Activated T-cell treated with anti-CD3 and anti-CD28 coated beads, Interleukin-2, amount 50 U/mL, for 1 hour (primary cell): ENCODE measurements at places on chromosomes 2 and 18.

DNA sequence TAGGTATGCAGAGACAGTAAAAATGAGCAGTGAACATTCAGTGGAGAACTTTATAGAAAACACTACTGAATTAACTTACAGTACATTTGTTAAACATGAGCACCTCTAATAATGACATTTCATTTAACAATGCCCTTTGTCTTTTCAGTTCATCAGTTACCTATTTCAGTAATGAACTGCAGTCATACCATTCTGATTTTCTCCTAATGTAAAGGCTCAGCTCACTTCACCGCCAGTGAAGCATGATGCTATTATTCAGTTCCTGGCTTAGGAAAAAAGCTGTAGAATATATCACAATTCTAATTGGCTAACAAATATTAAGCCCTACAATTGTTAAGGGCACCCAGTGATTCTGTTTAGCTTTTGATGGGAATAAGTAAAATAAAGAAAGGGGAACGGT, 37.1 kb upstream of the CCDC93 start:
- DNase-seq: no peak

DNA sequence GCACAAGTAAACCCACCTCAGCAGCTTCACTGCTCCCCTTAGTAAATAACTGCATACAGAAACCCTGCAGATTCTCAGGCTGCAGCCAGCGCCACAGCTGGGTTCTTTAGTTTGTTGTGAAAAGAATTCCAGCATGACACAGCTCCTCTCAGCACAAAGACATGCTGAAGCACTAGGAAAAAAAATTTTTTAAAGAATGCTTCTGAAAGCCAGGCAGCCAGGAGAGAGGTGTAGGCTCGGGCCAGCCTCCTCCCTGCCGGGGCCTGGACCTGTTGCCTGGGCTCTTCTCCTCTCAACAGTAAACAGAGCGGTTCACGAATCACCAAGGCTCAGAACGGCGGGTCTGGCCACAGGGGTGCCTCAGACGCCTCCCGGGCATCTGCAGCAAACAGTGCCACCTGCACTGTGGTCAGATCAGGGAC, 95.7 kb upstream of the POU3F3 start:
- DNase-seq: no peak

- DNase-seq: no peak
These were observed 132.0 kb downstream of the NDUFA10 start for GRCh38 chr2:239893236-239893515.

DNA sequence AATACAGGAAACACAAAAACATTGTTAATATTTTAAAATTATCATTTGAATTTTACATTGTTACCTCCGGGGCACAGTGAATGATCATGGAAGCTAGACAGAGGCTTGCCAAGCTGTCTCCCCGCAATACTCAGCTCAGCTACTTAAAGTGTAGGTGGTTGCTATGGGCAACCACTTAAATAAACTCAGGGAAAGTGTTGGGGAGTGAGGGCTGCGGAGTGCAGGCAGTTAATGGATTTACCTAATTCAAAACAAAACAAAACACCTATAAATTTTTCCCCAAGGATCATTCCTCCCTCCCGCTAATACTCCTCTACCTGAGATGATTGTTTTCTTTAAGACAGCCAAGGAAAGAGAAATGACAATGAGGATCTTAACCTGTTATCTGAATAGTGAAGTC, 349.5 kb downstream of the TGIF1 start:
- no peak for DNase-seq

DNA sequence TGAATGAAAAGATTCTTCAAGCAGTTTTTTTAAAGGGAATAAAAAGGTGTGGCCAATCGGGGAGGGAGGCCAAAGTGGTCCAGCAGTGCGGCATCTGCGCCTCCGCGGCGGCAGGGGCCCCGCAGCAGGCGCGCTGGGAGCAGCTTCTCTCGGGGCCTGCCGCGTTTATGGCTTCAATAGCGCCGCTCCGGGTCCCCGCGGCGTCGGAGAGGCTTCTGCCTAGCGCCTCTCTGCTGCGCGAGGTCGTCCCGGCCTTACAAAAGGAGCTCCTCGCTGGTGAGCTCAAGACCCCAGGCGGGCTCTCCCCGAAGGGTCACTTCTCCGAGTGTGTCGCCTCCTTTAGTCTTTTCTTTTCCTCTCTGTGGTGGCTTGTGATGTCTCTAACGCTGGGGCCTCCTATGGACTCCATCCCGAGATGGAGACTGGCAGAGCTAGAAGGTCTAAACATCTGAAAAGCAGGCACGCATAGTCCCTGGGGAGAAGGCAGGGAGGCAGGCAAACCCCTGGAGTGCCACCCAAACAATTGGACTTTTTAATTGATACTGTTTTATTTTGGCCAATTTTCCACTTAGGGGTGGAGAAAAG, 67.1 kb downstream of the SUMO1 start:
- no peak for DNase-seq

- DNase-seq: no peak
These were observed 53.8 kb downstream of the CTIF start for GRCh38 chr18:48592540-48593171.

DNA sequence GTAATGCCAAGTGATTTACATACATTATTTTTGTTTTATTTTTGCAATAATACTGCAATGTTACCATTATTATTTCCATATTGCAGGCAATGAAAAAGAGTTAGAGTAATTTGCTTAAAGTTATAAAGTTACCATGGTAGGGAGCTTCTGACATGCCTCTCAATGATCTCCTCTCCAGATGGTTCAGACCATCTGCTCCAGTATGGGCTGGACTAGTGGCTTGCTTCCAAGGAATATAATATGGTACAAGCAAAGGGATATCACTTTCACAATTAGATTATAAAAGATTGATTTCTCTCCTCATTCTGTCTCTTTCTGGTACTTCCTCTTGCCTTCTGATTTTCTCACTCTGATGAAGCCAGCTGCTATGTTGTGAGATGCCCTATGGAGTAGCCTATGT, 245.4 kb downstream of the INSIG2 start:
- DNase-seq: no peak

DNA sequence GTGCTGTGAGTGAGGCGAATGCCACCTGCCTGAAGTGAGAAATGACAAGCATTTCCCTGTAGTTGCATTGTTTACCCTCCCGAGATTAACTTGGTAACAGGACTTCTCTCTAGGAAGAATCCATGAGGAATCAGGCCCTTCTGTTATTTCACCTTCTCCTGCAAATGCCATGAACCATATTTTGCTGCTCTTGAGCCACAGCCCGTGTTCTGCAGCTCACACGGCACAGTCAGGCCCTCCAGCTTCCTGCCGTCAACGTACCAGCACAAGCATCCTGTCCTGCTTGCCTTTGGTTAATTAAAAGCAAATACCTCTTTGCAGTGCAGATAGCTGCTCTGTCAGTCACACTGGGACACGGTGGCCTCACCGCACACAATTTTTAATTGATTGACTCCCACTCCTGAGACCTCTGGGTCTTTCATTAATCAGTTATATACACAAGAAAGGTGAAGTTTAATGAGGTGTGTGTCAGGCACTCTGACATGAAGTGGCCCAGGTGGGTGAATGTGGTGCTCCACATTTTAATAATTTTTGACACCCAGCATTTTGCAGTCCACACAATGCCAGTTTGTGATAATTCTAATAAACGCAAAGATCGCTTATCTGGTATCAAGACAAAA, 95.3 kb upstream of the ASB18 start:
- DNase-seq: no peak

DNA sequence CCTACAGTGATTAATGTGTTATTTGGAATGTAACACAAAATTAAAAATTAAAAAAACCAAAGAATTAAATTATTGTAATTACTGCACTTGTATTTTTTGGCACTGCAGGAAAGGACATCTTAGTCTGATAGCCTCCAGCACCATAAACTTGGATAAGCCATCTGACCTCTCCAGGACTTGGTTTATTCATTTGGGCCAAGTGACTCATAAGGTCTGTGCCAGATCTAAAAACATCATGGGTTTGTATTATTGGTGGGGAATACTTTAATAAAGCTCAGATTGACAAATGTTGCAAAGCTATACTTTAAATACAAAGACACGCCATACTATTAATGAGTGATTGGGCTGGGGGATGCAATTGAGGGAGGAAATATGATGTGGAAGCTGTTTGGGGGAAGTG, 225.2 kb downstream of the ZNF521 start:
- no peak for DNase-seq

DNA sequence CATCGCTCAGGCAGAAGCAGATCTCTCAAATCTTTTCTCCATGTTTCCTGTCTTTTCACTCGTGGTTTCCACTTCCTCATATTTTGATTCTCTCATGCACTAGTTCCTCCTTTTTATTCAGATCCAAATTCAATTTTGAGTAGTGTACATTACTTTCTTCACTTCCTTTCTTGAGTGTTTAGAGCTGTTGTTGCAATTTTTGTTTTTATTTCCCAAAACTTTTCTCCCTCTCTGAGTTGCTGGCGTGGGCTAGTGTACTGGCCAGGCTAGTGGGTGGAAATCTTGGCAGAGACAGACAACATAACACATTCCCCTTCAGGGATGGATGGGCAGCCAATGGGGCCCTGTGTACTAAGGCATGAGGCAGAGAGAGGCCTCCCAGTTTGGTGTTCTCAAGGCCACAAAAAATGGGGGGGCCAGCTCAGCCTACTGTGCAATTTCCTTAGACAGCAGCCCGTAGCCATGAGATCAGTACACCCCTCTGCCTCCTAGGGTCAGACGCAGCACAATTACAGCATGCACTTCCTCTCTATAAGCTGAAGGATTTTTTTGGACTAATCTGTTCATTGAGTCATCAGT, 145.1 kb upstream of the PID1 start:
- DNase-seq: no peak

GRCh38 chr2:63796366-63796765, 45.3 kb upstream of the UGP2 start:
- no peak for DNase-seq

GRCh38 chr2:49426996-49427395, 272.7 kb upstream of the FSHR start:
- DNase-seq: no peak

GRCh38 chr18:32219431-32220018, 29.7 kb downstream of the MEP1B start:
- DNase-seq: no peak

DNA sequence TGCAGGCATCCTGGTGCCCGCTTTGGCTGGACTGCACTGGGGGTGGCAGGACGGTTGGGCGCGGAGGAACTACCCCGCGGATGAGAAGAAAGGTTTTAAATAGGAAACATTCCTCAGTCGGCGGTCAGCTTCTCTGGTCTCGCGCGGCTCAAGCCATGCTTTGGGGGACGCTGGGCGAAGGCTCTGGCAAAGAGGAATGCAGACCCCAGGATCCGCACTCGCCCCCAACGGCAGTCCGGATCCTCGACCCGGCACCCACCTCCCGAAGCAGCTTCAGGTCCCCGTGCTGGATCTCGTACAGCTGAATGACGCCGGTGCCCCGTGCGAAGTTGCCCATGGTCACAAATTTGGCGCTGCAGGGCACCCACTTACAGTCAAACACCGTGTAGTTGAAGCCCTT, 686 bp upstream of the PNO1 start:
- no peak for DNase-seq

- no peak for DNase-seq
These were observed 225.1 kb downstream of the ZNF385B start for GRCh38 chr2:179636100-179636980.

DNA sequence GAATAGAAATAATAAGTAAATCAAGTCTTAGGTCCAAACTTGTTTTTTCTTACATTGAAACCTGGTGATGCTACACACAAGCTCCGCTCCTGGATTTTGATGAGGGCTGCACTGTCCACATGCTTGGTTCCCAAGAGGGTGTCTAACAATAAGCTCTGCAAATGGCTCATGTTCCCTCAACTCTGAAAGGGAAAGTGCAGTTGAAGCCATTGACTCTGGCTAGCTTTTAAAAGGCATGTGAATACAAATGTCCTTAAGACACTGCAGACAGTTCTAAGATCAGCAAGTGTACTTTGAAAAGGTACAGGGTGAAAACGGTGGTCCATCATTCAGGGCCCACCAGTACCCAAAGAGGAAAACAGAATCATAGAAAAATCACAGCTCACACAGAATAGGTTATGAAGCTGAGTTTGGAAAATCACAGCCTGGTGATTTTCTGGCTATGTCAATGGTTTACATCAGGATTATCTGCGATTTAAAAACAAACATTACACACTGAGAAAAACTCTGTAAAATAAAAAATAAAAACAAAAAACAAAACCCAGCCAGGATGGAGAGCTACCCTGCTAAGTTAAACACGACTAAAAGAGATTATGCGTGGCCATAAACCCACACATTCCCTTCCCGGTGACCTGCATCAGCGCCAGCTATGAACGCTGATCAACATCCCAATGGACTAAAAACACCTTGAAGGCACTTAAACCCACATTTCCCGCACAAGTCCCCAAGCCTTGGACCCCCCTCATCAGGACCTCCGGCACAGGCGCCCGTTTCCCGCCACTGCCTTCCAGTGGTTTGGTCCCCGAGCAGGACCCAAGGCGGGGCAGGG, 554 bp downstream of the PFN4 start:
- DNase-seq: no peak

DNA sequence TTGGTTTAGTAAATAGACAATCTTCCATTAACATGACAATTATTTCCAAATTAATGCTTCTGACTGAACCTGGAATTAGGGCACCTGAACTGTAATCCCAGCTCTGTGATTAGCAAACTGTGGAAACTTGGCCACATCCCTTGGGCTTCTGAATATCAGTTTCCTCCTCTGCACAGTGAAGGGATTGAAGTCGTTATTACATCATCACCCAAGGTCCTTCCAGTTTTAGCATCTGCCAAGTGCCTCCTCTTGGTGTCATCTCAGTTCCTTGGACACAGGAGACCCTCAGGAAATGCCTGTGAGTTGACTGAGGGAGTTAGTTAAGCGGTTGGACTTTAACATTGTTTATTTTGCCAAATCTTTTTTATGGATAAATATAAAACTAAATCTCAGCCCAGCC, 64.8 kb downstream of the MOGAT1 start:
- DNase-seq: no peak

GRCh38 chr2:144372410-144373080, 147.4 kb downstream of the ZEB2 start:
- DNase-seq: no peak

DNA sequence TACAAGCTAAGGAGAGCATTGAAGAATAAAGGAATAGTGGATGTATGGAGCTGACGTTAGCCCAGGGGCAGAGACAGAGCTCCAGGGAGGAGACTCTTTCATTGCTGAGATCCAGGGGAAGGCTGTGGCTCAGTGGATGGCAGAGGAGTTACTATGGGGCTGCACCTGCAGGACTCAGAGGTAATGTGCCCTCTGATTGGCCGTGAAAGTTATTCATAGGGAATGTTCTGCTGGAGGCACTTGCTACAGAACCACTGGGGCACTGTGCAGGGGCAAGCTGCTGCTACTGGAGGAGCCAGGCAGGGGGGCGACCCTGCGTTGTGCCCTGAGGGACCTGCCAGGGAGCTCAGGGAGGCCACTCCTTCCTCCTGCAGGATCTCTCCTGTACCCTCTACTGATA, 199.2 kb downstream of the PTPRM start:
- no peak for DNase-seq

- DNase-seq: no peak
These were observed 280.7 kb upstream of the HNRNPA3 start for GRCh38 chr2:176931588-176932563.

GRCh38 chr18:61335684-61336555, 2.7 kb downstream of the CDH20 start:
- no peak for DNase-seq
